ENCODE measurements at places on chromosomes 6 and 20.

DNA sequence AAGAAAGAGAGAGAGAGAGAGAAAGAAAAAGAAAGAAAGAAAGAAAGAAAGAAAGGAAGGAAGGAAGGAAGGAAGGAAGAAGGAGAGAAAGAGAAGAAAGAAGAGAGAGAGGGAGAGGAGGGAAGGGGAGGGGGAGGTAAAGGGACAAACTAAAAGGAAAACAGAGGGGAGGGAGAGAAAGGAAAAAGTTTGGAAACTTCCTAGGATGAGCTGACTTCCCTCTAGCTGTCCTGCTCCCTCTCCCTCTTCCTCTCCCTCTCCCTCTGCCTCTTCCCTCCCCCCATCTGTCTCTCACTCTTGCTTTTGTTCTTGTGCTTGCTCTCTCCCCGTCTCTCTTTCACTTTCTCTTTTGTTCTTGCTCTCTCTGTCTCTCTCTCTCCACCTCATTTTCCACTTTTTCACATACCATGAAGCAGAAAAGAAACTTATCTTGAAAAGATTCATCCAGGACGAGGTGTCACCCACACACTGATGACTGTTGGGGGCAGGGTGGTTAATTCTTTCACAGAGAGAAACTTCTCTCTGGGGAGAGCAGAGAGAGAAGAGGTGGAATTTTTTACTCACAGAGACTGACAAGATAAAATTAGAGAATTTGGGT is 56.4 kb upstream of the DUSP22 start:
- peak; percentile 67 for DNase-seq

GRCh38 chr6:157143890-157144798 is 179.2 kb downstream of the TMEM242 start:
- DNase-seq = no peak

DNA sequence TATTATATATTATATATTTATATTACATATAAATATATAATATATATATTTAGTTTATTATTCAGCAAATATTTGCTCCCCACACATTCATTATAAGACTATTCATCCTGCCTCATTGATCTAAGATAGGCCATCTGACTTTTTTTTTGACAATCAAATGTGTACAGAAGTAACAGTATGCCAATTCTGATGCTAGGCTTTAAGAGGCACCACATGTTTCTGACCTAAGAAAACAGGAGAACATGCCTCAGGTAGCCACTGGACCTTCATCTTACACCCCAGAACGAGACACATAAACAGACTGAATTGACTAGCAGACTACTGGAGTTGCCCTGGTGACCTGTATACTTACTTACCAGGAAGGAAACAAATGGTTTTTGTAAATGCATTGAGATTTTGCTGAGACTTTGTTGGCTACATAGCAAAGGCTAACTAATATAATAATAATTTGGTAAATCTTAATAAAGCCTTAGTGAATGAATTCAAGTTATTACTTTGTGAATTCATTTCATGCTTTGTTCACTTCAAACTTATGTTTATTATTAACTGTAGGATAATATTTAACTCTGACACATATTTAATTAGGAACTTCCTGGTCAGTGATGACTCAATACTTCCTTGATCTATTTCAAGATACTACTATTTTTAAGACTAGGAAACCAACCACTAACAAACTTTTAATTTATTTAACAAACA is 13.4 kb upstream of the MYO6 start:
- no peak for DNase-seq

- DNase-seq = no peak
These were observed 90.5 kb downstream of the GPX5 start for GRCh38 chr6:28615955-28616747.

- DNase-seq = no peak
These were observed 26.9 kb downstream of the CLVS2 start for GRCh38 chr6:123022975-123023374.

- DNase-seq = peak; percentile 46
These were observed 105.0 kb downstream of the PREX1 start for GRCh38 chr20:48722737-48723191.

GRCh38 chr6:23851522-23851921 is 274.5 kb upstream of the NRSN1 start:
- no peak for DNase-seq

GRCh38 chr6:114055349-114055748 is 84.4 kb upstream of the HDAC2 start:
- DNase-seq = no peak

GRCh38 chr6:146422789-146423375 is 120.8 kb upstream of the RAB32 start:
- no peak for DNase-seq

DNA sequence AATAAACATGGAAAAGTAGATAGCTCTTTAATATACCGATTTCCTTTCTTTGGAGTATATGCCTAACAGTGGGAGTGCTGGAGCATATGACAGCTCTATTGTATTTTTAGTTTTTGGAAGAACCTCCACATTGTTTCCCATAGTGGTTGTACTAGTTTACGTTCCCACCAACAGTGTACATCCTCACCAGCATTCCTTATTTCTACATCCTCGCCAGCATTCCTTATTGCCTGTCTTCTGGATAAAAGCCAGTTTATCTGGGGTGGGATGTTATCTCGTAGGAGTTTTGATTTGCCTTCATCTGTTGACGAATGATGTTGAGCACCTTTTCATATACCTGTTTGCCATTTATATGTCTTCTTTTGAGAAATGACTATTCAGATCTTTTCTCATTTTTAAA is 2.6 kb downstream of the MICA start:
- no peak for DNase-seq

- no peak for DNase-seq
These were observed 17.2 kb downstream of the KLHL31 start for GRCh38 chr6:53648184-53648943.

DNA sequence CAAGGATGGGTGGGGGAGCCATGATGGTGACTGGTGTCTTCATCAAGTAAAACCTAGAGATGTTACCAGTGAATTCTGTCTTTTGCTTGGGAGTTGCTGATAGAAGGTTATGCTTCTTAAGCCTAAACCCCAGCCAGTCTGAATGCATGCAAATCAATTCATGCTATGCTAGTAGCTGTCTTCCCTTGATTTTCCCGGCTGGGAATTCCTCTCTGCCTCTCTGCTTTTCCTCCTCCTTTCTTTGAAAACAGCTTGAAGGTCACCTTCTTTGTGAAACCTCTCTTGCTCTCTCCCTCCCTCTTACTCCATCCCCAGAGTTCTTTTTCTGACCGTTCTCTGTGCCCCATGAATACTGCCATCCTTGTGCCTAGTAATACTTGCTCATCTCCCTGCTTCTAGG is 58.9 kb downstream of the TMEM200A start:
- no peak for DNase-seq

DNA sequence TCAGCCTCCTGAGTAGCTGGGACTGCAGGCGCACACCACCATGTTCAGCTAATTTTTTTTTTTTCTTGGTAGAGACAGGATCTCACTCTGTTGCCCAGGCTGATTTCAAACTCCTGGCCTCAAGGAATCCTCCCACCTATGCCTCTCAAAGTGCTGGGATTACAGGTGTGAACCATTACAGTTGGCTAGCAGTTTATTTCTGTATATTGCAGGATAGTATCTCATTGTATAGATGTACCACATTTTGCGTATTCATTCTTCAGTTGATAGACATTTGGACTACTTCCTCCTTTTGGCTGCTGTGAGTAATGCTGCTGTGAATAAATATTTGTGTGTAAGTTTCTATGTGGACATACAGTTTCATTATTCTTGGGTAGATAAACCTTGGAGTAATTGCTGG is 32.9 kb downstream of the ASXL1 start:
- no peak for DNase-seq

DNA sequence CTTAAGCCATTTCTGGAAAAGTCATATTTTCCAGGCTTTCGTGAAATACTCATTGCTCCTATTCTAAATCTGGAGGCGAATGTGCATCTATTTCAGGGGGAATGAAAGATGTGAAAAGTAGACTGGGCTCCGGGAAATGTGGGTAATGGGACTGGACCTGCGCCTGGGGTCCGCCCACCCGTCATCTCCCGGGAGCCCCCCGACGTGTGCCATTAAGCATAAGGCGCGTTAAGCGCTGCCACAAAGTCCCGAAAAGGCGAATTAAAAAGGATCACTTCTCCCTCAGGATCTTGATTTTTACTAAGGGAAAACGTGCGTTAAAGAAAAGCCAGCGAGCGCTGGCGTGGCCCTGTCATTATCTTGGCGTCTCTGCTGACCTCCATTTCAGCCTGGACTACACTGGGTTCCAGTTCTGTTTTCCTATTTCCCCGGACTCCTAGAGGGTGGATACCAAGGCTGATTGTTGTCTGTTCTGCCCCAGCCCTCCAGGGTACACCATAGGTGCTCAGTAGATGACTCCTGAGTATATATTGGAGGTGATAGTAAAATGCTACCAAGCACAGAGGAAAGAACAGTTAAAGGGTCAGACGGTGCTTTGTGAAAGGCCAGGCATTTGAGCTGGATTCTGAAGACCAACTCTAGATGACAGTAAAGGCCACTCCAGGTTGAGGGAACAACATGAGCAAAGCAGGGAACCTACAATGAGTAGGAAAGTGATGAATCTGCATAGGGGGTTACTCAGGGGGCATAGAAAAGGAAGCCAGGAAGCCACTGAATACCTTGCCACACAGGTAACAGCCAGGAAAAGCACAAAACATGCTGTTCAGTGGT is 89.2 kb upstream of the ARID1B start:
- DNase-seq = peak; percentile 18

GRCh38 chr6:166449036-166449435 is 66.3 kb upstream of the MPC1 start:
- no peak for DNase-seq

DNA sequence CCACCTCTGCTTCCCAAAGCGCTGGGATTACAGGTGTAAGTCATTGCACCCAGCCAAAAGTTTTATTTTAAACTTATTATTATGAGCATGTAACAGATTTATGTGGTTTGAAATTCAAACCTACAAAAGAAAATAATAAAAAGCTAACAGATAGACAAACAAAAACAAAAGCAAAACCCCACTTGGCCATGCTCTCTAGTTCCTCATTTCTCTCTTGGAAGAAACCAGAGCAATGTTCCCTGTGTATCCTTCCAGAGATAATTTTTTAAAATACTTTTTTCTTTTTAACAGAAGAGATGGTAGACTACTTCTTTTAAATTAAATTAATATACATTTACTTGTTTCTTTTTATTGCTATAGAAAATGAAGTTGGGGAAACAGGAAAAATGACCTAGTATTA is 28.0 kb upstream of the SLC17A3 start:
- DNase-seq = no peak

DNA sequence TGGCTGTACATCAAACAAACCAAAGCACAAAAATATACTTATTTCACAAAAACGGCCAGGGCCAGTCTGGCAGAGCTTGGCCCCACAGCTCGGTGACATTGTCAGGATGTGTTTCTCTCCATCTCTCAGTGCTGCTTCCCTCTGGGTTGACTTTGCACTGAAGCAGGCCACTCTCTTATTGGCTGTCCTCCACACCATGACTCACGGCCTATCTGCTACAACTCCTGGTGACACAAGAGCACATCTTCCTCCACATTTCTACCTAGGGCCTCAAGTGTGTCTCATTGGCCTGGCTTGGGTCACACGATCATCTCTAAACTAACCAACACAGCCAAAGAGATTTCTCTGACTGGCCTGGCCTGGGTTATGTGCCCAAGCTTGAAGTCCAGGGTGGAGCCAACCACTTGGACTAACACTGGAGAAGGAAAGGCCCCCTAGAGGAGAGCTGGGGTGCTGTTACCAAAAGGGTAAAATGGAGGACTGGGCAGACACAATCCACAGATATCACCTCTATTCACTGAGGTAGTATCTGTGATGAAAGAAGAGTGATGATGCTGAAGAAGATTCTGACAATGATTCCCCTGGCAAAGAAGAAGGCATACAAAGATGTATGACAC is 159.8 kb upstream of the TSHZ2 start:
- DNase-seq = no peak

GRCh38 chr20:39632176-39632575 is 670.0 kb downstream of the DHX35 start:
- no peak for DNase-seq

DNA sequence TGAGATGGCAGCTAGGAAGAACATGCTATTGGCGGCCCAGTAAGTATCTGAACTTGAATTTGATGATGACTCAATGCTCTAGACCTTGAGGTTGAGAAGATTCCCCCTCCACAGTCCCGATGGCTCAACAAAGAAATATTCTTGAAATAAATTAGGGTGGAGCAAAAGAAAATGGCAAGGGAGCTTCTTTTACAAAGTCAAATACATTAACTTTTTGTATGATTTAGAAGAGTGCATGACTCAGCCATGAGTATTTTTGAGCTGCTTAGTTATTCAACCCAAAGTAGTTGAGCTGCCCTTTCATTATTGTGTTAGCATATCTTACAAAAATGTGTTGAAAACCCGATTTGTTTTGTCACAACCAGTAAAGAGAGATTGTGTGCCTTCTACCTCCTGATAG is 7.6 kb downstream of the TFAP2C start:
- DNase-seq = no peak

- DNase-seq = no peak
These were observed 11.6 kb upstream of the TAAR9 start for GRCh38 chr6:132526461-132526860.

GRCh38 chr6:14638906-14639761 is 521.6 kb downstream of the CD83 start:
- no peak for DNase-seq

DNA sequence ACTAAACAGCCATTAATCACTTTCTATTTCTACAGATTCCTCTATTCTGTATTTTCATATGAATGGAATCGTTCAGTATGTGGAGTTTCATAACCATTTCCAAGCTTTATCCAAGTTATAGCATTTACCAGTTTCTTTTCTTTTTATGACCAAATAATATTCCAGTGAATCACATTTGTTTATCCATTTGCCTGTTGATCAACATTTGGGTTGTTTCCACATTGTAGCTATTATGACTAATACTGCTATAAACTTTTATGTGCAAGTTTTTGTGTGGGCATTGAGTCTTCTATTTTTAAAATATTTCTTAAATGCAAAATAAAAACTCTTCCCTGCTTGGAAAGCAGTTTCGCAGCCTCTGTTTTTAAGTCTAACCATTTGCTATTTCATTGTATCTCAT is 336.4 kb upstream of the OPRM1 start:
- DNase-seq = no peak

- no peak for DNase-seq
These were observed 147.4 kb upstream of the SIM1 start for GRCh38 chr6:100612094-100612493.

- no peak for DNase-seq
These were observed 43.7 kb downstream of the TMEM200A start for GRCh38 chr6:130409418-130410100.

DNA sequence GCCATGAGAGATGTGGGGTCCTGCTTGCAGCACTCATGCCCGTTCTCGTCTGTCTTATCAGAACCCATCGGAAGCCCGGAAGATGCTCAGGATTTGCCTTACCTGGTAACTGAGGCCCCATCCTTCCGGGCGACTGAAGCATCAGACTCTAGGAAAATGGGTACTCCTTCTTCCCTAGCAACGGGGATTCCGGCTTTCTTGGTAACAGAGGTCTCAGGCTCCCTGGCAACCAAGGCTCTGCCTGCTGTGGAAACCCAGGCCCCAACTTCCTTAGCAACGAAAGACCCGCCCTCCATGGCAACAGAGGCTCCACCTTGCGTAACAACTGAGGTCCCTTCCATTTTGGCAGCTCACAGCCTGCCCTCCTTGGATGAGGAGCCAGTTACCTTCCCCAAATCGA is 8.3 kb downstream of the PI16 start:
- DNase-seq = peak; percentile 73

- peak; percentile 12 for DNase-seq
These were observed 112.5 kb downstream of the WDR27 start for GRCh38 chr6:169589293-169589692.

Measured in activated naive CD8-positive, alpha-beta T cell treated with anti-CD3 and anti-CD28 coated beads, Interleukin-2, amount 50 U/mL, for 24 hours (primary cell).